Melanocyte of skin (primary cell): ENCODE measurements at places on chromosomes 16 and 17. TPM values are rescaled to one million over a fixed set of nuclear protein-coding genes. Genes with fewer than 3 reads are reported as not detected.

The ABCA6 gene
- 0.33 and 1.9 TPM in 2 replicates for total RNA-seq

The ABCC11 gene
- 0.31 TPM in 1 of 2 replicates, not detected in the other for total RNA-seq

The MMP28 gene
- not detected in 2 replicates for total RNA-seq

The CCDC92B gene
- not detected in 2 replicates for total RNA-seq

The HAGH gene
- 46.6 and 66.5 TPM in 2 replicates for total RNA-seq

The RCVRN gene
- 0.46 TPM in 1 of 2 replicates, not detected in the other for total RNA-seq

The NOS2 gene
- under 0.01 and 0.15 TPM in 2 replicates for total RNA-seq

The CDYL2 gene
- 0.77 and 2.7 TPM in 2 replicates for total RNA-seq

The TPSD1 gene
- not detected in 2 replicates for total RNA-seq

The OR2C1 gene
- not detected in 2 replicates for total RNA-seq

The PIRT gene
- not detected in 2 replicates for total RNA-seq

The NOD2 gene
- 1.00 and 1.5 TPM in 2 replicates for total RNA-seq

The PYDC1 gene
- not detected in 2 replicates for total RNA-seq

The SYNGR3 gene
- not detected in 2 replicates for total RNA-seq

The CORO6 gene
- 1.4 and 1.8 TPM in 2 replicates for total RNA-seq

The TEKT5 gene
- total RNA-seq, result 1.1 TPM in 1 of 2 replicates, not detected in the other

The TP53TG3D gene
- 1.9 and 2.3 TPM in 2 replicates for total RNA-seq

The C17orf67 gene
- total RNA-seq, result 0.15 and 0.33 TPM in 2 replicates

The CCDC57 gene
- total RNA-seq, result 17.3 and 21.1 TPM in 2 replicates

The CES5A gene
- total RNA-seq, result 0.69 TPM in 1 of 2 replicates, not detected in the other

The MT1H gene
- total RNA-seq, result not detected in 2 replicates

The MFAP4 gene
- total RNA-seq, result not detected in 2 replicates

The TBC1D3 gene
- not detected in 2 replicates for total RNA-seq

The PLSCR3 gene
- total RNA-seq, result 9.9 and 12.0 TPM in 2 replicates

The WFDC1 gene
- total RNA-seq, result 51.3 TPM in 1 of 2 replicates, not detected in the other

The MYH2 gene
- not detected in 2 replicates for total RNA-seq

The VTN gene
- not detected in 2 replicates for total RNA-seq
